ENCODE measurements at places on chromosomes 1 and 21.

DNA sequence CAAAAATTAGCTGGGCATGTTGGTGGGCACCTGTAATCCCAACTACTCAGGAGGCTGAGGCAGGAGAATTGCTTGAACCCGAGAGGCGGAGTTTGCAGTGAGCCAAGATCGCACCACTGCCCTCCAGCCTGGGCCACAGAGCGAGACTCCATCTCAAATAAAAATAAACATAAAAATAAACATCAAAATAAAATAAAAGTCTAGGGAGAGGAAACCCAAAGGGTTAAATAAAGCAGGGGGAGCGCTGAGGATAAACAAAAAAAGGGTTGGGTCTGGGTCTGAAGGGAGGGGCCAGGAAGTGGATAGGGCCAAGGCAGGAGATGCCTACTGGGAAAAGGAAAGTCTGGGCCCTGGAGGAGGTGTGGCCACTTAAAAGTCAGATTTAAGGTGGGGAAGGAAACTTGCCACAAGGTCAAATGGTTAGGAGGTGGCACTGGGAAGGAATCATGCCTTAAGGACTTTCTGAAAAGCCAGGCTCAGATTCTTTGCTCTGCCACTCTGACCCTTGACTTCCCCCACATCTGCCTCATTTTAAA, 150.0 kb downstream of the ADSS2 start:
- DNase-seq, result no peak

DNA sequence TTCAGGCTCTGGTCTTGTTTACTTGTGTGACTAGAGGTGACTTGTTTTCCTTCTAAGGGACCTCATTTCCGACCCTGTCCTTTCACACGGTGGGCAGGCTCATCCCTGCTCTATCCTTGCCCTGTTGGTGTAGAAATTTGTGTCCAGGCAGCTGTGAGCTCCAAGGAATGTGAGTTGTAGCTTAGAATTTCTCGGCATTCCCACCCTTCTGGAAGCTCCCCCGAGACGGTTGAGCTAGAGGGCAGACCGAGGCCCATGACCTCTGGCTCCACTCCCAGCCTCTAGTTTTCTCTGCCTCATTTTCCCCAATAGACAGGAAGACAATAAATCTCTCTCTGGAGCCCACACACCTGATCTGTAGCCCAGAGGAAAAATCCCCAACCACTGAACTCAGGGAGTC, 100.9 kb downstream of the NAV1 start:
- no peak for DNase-seq

DNA sequence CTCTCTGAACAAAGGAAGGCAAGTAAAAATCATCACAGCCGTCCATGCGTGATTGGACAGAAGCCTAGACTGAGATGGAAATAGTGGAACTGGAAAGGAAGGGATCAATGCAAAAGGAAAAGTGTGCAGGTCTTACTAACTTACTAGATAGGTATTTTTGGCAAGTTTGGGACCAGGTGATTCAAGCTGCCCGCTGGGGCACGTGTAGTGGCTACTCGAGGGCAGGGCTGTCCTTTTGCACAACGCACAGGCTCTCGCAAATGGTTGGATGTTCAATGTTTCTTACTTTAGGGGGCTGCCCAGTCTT, 566 bp upstream of the ALG6 start:
- no peak for DNase-seq

- no peak for DNase-seq
These were observed 69.0 kb upstream of the SPAG17 start for GRCh38 chr1:118254001-118254400.

- DNase-seq, result no peak
These were observed 630 bp upstream of the LHX9 start for GRCh38 chr1:197916500-197916983.

- DNase-seq, result peak; percentile 70
These were observed 20.5 kb upstream of the SMYD3 start for GRCh38 chr1:246527402-246528088.

DNA sequence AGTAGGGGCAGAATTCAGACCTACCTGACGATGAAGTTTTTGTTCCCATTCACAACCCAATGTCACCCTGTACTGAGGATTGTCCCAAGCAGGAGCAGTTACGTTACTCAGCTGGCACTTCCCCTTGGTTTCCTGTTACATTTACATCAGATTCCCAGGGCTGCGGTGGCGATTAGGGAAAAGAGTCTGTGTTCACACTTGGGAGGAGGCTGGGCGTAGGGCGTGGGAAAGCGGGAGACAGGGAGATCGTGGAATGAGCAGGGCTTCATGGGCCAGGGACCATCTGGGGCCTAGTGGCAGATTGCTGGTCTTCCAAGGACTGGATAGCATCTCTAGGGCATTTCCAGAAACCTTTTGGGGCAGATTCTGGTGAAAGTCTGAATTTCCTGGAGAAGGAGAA, 39.0 kb downstream of the TBX19 start:
- DNase-seq, result no peak

DNA sequence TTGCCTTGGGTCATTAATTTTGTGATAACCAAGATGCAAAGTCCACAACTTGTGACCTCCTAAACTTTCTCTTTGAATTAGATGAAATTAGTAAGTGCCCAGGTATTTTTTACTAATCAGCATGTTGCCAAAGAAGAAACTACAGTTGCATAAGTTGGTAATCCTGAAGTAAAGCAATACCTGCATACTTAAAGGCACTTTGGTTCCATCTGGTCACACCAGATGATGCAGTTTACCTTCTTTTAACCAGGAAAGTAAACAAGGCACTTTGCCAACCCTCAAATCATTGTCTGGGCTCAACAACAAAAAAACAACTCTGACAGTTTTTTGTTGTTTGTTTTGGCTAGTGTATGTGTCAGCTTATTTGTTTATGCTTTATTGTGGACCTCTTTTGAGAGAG, 55.5 kb upstream of the DYNLT5 start:
- no peak for DNase-seq

DNA sequence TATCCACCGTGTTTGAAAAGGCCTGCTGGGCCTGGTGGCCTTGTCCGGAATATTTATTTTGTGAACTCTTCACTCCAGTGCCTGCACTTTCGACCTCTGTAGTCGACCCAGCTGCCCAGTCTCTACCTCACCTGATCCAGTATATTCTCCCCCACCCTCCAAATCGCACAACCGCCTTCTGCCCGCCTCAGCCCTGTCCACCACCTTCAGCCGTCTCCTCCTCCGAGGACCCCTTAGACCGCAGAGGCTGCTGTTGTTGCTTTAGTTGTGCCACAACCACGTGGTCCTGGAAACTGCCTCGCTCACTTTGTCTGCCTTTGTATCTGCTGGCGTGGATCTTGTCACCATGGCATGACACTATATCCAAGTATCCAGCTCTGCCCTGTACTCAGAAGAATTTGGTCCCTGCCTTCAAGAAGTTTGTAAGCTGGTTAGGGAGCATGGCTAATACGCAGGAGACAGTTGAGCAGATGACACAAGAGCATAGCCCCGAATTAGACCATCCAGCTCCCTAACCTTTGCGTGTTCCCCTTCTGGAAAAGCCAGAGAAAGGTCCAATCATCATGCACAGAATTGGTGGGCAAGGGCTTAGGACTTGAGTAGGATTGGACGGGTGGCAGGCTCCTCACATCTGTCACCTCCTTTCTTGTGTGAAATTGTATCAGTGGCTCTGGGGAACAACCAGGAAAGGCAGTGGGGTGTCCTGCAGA, 1.5 kb downstream of the PHGDH start:
- peak; percentile 30 for DNase-seq

DNA sequence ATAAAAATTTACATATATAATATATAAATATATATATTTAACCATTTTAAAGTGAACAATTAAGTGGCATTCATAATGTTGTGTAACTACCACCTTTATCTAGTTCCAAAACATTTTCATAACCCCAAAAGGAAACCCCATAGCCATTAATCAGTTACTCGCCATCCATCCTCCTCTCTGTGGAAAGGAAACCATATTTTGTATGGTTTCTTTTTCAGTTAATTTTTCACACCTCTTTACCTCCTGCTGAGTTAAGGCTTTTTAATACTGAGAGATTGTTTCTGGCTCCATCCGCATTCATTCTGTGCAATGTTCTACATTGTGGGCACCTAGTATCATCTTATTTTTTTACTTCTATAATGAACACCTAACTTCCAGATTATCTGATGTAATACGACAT, 512.1 kb downstream of the LMO4 start:
- DNase-seq, result no peak

GRCh38 chr1:114341299-114341698, 169.7 kb downstream of the TRIM33 start:
- no peak for DNase-seq

- DNase-seq, result no peak
These were observed 20.7 kb upstream of the KIF1B start for GRCh38 chr1:10189659-10190058.

GRCh38 chr1:3707298-3707938, 44.8 kb upstream of the CCDC27 start:
- DNase-seq, result no peak

GRCh38 chr1:41742219-41742618, 176.5 kb downstream of the HIVEP3 start:
- DNase-seq, result no peak

- DNase-seq, result no peak
These were observed 55.0 kb downstream of the TRABD2B start for GRCh38 chr1:47942240-47942629.

DNA sequence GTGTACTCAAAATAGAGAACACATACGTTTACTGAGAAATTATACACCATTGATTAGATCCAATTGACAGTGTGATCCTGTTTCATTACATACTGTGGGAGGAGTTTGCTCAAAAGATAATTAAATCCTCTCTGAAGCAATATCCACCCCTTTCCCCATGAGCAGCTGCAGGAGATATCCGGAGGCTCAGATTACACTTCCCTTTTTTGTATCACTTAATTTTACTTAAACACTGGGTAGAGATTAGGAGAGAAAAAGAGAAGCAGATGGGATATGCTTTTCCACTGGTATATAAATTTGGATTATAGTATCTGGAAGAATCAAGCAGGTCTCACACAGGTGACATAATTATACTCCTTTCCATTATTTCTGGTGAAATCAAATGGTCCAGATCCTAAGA, 333.3 kb upstream of the ZRANB2 start:
- peak; percentile 86 for DNase-seq

- no peak for DNase-seq
These were observed 104.7 kb downstream of the DAB1 start for GRCh38 chr1:57319165-57319564.

GRCh38 chr1:209072481-209072880, 511.0 kb upstream of the CAMK1G start:
- DNase-seq, result no peak

GRCh38 chr1:197481101-197481500, 213.0 kb downstream of the CRB1 start:
- DNase-seq, result peak; percentile 47

DNA sequence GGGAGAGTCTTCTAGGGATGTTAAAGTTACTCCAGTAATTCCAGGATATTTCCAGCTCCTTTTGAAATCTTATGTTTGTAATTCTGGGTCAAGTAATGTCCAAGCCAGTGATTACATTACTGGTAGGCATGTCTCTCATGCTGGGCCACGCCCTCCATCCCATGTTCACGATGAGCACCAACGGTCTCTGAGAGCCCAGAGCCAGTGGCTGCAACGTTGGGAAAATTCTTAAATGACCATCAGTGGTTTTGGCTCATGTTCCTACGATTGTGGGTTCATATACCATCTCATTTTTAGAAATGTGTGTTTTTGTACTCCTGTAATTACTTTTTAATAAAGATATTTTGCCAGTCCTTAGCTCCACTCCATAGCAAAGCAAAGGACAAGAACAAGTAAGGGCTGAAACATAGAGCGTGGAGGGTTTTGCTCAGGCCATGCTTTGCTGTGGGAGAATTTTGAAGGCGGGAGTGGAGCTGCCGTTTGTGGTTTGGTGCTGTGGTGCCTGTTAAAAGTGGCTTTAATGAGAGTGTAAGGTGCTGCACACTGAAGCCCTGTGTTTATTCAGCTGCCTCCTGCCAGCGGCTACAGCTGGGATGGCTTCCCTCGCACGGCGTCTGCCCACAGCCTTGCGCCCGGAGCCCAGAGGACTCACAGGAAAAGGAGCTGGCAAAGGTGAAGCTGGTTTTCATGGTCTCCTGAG, 28.9 kb downstream of the VANGL1 start:
- peak; percentile 85 for DNase-seq

DNA sequence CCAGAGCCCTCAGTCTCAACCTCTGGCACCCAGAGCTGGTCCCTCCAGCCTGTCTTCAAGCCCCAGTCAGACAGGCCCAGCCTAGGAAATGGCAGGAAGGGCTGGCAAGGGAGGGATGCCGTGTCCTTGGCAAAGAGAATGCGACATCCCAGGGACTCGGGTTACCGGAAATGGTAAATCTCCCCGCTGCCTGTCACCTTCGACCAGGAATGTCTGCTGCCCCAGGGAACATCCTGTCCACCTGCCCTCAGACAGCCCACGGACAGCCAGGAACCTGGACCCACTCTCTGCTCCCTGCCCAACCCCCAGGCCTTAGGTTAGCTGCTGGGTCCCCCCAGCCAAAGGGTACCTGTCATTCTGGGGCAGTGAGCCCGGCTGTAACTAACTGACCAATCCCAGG, 23.9 kb downstream of the HSPG2 start:
- DNase-seq, result no peak

GRCh38 chr1:87766737-87767136, 438.1 kb downstream of the LMO4 start:
- DNase-seq, result no peak

- no peak for DNase-seq
These were observed 19.4 kb downstream of the TMEM81 start for GRCh38 chr1:205064741-205065316.

- DNase-seq, result no peak
These were observed 15.4 kb downstream of the CD247 start for GRCh38 chr1:167502719-167503462.

GRCh38 chr1:27891196-27891889, 19.0 kb downstream of the THEMIS2 start:
- no peak for DNase-seq

DNA sequence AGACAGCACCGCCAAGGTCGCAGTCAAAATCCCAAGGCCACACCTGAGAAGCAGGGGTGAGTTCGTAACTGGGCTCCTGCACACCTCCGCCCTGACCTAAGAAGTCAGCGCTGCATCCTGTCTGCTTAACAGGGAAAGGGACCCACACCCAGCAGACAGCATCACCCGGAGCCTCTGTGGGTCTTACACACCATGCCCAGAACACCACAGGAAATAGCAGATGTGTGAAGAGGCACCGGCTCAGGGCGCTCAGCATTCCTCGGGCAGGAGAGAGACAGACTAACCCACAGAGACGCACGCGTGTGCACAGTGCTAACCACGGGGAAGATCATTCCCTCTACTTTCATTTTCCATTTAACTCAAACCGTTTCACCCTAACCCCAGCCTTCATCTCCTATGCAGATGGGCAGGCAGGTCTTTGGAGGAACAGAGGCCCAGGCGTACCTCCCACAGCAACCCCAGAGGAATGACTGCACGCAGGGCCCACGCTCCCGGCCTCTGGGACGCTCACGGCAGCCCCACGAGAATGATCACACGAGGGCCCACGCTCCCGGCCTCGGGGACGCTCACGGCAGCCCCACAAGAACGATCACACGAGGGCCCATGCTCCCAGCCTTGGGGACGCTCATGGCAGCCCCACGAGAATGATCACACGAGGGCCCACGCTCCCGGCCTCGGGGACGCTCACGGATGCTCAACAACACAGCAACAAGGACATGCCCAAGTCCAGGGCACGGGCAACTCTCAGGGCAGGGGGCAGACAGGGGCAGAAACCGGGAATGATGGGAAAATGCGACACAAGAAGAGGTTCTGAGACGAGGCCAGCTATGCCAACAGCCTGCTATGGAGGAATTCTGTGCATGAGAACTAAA, 20.9 kb downstream of the POFUT2 start:
- no peak for DNase-seq

- DNase-seq, result no peak
These were observed 27.7 kb upstream of the ATP5PO start for GRCh38 chr21:33943293-33943692.
